NCI-H1417 treated with DMSO at 0.1 percent for 48 hours (cell line): ENCODE measurements at places on chromosomes 1 and 21.

DNA sequence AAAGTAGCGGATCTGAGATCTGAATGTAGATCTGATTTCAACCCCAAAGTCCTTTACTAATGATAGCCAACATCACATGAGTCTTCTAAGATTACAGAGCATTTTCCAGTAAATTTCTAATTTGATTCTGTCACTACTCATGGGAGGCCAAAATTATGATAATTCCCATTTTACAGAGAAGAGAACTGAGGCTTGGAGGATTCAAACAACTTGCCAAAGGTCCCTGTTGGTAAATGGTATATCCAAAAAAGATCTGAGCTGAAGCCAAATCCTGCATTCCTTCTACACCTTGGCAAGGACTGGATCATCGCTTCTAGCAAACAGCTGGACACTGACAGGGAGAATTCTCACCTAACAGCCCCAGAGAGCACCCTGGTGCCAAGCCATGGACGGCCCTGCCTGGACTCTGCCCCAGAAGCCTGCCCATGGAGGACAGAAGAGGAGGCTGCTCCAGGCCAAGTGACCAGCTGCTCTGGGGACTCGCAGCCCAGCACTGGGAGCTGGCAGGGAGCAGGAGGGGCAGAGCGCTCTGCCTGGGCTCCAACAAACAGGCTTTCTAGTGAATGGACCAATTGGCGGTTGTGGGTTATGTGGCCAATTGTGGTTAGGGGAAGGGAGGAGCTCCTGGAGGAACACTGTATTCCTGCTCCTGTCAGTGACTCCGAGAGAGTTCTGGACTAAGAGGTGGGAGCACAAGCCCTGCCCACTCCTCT is 6.4 kb upstream of the CSF1 start:
- DNase-seq, result no peak

- DNase-seq, result no peak
Measured at GRCh38 chr1:184930232-184930631, 44.1 kb downstream of the NIBAN1 start.

DNA sequence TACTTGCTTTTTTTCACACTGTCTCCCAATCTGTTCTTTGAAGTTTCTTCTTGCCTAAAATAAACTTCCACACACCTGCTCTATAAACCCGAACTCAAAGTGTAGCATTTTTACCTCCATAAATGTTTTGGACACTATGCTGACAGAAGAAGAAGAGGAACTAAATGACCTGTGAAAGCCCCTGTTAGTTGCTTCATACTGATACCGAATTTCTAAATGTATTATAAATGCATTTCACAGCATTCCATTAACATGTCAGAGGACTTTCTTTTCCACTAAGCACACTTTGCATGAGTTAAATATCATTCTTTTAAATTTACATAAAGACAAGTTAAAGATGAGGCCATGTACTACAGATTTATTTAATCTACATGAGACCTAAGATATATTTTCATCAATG is 281.0 kb downstream of the SMYD3 start:
- no peak for DNase-seq

GRCh38 chr1:27351541-27352107 is 9.8 kb downstream of the SYTL1 start:
- DNase-seq, result no peak

GRCh38 chr1:153697191-153698019 is 18.9 kb downstream of the NPR1 start:
- DNase-seq, result no peak

- DNase-seq, result no peak
Measured at GRCh38 chr21:45254460-45254930, 33.2 kb downstream of the POFUT2 start.

DNA sequence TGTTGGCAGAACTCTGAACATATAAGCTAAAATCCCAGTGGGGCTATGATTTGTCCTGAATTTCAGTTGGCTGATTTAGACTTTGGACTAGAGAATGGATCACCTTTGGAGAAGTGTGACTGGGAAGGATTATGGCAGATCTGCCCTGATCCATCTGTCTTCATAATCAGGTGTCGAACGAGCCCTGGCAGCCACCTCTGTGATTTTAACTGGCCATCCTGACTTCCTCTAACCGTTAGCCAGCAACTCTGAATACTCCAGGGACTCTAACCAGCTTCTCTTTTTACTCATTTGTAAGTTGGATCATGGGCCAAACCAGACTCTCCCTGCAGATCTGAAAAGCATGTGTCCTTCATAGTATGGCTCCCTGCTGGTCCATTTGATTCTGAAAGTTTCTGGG is 32.0 kb downstream of the ACTN2 start:
- DNase-seq, result no peak

- no peak for DNase-seq
Measured at GRCh38 chr1:172088256-172088655, 247.0 kb downstream of the DNM3 start.

GRCh38 chr21:14862794-14863720 is 201.7 kb downstream of the NRIP1 start:
- DNase-seq, result no peak

DNA sequence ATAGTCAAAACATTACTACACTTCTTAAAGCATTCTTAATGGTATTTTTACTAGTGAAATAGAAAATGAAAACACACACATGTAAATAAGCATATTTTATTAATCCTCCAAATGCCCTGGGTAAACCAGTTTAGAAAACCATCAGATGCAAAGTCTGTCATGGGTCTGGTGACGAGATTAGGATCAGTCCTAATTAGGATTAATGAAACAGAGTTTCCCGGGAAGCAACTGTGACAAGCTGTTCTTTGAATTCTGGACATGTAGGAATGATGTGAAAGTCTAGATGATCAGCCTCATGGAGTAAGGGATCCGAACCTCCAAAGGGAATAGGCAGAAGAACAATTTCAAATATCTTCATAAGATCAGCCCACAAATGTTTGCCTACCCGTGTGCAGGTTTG is 250.2 kb downstream of the KIF26B start:
- no peak for DNase-seq

DNA sequence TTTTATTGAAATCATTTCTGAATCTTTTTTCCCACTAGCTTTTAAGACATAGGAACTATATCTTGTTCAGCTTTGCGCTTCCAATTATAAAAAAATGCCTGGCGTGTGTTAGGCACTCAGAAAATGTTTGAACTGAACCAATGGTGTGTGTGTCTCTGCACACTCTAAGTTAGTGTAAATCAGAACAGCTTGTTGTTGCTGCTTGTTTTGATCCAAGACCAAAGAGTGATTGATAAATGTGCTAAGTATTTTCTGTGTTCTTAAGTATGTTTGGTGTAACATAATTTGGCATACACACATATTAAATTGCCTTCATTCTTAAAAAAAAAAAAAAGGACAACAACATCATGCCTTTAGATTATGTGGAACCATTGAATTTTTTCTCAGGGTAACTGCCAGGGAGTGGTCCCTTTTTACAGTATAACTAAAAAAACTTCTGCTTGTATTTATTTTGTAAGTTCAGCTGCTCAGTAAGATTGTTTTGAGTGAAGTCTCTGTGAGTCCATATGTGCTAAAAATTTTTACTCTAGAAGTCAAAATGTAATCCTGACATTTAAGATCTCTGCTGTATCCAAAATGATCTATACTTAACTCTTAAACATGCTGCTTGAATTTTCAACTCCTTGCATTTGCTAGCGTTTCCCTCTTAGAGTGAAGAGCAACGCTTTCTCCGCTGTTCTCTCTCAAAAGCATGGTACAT is 8.7 kb downstream of the CD55 start:
- DNase-seq, result no peak

GRCh38 chr1:233859446-233859845 is 45.0 kb upstream of the SLC35F3 start:
- DNase-seq, result no peak

DNA sequence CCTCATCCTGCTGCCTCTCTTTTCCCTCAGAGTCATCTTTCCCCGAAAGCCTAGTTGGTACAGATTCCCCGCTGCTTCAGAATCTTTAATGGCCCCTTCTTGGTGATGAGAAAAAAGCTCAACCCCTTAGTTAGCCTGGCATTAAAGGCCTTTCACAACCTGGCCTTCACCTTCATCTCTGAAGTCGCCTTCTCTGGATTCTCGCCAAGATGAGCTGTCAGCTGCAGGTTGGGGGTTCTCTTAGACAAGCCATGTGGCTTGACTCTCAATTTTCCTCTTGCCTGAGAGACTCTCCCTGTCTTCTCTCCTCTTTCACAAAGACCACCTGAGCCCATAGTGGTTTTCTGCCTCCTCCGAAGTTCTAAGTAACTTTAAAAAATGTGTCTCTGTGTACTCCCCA is 15.5 kb upstream of the DISC1 start:
- DNase-seq, result no peak

DNA sequence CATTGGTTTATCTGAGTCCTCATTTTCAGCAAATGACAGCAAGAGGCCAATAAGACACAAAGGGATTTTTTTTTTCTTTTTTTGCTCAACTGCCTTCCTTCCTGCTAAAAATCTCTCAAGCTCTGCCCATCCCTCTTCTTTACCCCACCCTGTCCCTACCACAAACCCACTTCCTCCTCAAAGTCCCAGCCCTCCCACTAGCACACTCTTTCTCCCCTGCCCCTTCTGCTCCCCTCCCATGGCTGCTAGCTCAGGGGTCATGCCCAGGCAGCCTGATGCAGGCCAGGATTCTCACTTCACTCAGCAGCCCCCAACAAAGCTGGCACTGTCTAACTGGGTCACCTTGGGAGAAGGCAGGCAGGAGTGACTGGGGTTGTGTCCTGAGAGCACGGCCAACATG is 28.8 kb upstream of the PPP2R5A start:
- no peak for DNase-seq

DNA sequence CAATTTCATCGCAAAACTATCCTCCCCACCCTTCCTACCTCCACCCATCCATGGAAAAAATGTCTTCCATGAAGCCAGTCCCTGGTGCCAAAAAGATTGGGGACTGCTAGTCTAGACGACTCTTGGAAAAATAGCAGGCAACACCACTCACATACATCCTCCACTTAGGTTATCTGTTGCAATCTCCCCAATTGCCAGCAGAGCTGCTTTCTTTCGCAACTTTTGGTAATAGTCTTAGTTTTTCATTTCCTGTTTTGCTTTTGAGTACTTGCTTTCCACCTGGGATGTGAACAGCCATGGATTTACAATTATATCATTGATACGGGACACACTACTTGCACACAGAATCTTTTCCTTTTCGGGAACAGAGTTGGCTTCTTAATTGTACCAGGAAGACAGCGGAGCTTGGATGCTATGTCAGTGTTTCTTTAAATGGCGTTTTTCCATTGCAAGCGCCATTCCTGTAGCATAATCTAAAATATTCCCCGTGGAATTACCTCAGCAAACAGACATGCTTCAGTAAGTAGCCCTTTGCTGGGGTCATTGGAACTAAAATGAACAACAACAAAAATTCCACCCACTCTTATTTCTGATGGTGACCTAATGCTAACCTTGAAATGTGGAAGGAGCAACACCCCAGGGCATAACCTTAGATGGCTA is 183.3 kb upstream of the ADGRL2 start:
- no peak for DNase-seq

DNA sequence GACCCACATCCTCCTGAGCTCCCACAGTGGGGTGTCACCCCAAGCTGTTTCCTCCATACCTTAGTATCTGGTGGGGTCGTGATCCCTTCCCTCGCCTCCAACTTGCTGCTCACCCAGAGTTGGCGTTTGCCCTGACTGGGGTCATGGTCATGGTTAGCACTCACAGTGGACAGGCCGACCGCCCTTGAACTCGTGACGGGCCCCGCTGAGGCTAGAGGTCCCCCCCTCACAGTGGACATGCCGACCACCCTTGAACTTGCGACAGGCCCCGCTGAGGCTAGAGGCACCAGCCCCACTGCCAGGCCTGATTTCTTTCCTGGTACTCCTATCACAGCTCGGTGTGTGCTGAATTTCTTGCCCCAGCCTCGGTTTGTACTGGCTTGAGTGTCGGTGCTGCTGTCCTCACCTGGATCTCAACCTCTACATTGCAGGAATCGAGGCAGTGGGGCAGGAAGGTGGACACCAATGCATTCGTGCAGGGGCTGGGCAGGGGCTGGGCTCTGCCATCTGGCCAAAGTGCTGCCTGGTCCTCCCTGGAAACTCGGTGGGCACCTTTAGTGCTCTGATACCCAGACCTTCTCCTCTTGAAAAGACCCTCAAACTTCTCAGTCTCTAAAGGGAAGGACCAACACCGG is 37.5 kb upstream of the AJAP1 start:
- DNase-seq, result no peak

DNA sequence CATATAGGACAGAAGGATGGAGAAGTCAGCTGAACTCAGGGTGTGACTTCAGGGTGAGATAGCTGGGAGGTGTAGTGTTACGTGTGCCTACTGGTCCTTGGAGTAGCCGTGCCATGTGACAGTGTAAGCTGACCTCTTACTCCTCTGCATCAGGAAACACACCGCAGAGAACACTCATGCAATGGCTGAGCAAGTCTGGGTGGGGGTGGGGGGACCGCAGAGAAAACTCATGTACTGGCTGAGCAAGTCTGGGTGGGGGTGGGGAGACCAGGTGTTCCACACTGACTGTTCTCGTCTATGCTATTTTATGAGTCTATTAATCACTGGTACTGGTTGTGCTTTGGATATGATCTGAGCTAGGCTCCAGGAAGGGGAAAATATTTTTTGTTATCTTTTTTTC is 233.1 kb downstream of the PAPPA2 start:
- no peak for DNase-seq

- no peak for DNase-seq
Measured at GRCh38 chr1:44254392-44254910, 41.2 kb downstream of the DMAP1 start.

- no peak for DNase-seq
Measured at GRCh38 chr1:109889094-109889493, 21.6 kb upstream of the CSF1 start.

- no peak for DNase-seq
Measured at GRCh38 chr1:248818505-248819374, 7.0 kb downstream of the SH3BP5L start.

DNA sequence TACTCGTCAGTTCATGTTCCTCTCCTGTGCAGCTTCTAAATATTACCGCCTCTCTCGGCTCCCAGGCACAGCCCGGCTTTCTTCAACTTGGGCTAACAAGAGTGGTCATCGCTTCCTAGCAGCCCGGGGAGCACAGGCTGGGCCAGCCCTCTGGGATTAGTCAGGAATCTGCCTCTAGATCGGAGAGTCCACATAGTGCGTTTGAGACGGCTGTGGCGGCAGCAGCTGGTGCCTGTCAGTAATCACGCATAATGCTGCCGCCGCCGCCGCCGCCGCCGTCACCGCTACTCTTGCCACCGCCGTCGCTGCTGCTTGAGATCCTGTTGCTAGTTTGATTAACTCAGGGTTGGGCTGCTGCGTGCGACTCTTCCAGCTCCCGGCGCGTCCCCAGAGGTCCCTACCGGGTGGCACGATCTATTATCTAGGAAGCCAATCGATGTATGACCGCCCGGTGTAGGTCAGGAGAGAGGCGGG is at the start of gene RXRG:
Gene RXRG (minus strand): TSS at position 230 of the 474 bp plus-strand sequence. CDS start 233 bp downstream, outside the sequence.
- peak; percentile 46 for DNase-seq

DNA sequence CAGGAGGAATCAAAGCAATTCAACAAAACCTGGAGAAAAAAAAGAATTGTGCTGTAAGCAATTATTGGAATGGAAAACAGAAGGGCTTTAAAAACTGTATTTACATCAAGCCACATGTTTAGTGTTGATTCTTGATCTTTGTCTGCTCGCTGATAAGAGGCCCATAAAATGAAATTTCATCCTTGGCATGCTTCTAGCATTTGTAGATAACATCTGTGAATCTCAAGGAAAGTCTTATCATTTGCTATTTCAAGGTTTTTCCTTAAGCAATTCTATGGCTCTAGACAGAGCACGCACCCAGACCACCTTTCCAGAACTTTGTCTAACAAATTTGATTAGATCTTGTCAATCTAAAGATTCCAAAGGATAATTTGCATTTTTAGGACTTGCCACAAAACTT is 181.0 kb upstream of the FGGY start:
- DNase-seq, result no peak

GRCh38 chr1:214281021-214281719 is at the start of gene SMYD2:
TSS of gene SMYD2 (plus strand) at chr1:214281159. CDS start at chr1:214281255, 96 bp downstream.
- peak; percentile 28 for DNase-seq

GRCh38 chr1:201077736-201078135 is 34.5 kb downstream of the CACNA1S start:
- DNase-seq, result no peak
